Parietal lobe (tissue), 2 donors: ENCODE measurements at places on chromosomes 12 and 14. TPM values are rescaled to one million over a fixed set of nuclear protein-coding genes. Genes with fewer than 3 reads are reported as not detected.

BBS10 gene
- 26.0 TPM for total RNA-seq

ST8SIA1 gene
- 44.1 TPM for total RNA-seq

BICDL1 gene
- 66.4 TPM for total RNA-seq

POTEM gene
- total RNA-seq = not detected

ACVRL1 gene
- 6.6 TPM for total RNA-seq

SERPINA1 gene
- total RNA-seq = 1.9 TPM

CNTN1 gene
- 297 TPM for total RNA-seq

HECTD4 gene
- 292 TPM for total RNA-seq

TEDC1 gene
- total RNA-seq = 9.1 TPM

DEPDC4 gene
- total RNA-seq = 1.3 TPM

SMCO2 gene
- 2.2 TPM for total RNA-seq

TIGAR gene
- total RNA-seq = 4.4 TPM

MUCL1 gene
- not detected for total RNA-seq

PDE3A gene
- 7.5 TPM for total RNA-seq

OAS1 gene
- total RNA-seq = 2.5 TPM

AKAP5 gene
- 19.1 TPM for total RNA-seq

NFE2 gene
- total RNA-seq = 0.63 TPM

KRT74 gene
- total RNA-seq = not detected
